ENCODE measurements at places on chromosomes 1 and 21.
A peak's percentile ranks its signal among the peaks of the same experiment; 100 is the strongest.

- peak; percentile 22 for DNase-seq
Observed at GRCh38 chr21:44681861-44682579, at the start of gene KRTAP12-1. KRTAP12-1 (minus strand) TSS chr21:44682163; CDS start chr21:44682123, 40 bp downstream.

DNA sequence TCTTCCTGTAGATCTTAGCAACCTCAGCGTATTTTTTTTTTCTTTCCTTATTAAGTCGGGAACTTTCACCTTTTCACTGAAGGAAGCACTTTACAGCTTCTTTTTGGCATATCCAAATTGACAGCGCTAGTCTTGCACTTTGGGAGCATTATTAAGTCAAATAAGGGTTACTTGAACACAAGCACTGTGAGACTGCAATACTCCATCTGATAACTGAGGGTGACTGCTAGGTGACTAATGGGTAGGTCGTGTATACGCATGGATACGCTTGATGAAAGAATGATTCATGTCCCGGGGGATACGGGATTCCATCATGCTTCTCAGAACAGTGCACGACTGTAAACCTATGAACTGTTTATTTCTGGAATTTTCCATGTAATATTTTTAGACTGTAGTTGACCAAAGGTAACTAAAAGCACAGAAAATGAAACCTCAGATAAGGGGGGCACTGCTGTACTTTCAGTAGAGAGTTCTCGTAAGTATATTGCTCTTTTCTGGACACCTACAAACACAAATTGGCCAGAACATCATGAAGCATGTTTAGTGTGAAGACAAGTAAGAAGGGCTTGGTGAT is 364.7 kb downstream of the SMYD3 start:
- DNase-seq: no peak

GRCh38 chr1:205579711-205580110 is 52.1 kb downstream of the ELK4 start:
- DNase-seq: peak; percentile 33

DNA sequence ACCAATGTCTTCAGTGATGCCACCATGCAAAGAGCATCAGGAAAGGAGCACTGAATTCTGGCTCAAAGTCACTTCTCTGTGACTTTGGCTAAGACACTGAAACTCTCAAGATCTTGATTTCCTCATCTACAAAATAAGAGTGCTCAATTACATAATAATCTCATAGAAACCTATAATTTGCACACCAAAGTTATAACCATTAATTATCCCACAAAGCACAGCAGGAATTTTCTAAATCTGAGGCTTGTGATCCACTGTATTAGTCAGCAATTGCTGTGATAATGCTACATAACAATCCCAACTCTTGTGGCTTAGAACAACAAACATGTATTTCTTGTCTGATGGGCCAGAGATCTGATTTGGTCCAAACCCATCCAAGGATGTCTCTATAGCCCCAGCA is 108.7 kb downstream of the PSMG1 start:
- no peak for DNase-seq

DNA sequence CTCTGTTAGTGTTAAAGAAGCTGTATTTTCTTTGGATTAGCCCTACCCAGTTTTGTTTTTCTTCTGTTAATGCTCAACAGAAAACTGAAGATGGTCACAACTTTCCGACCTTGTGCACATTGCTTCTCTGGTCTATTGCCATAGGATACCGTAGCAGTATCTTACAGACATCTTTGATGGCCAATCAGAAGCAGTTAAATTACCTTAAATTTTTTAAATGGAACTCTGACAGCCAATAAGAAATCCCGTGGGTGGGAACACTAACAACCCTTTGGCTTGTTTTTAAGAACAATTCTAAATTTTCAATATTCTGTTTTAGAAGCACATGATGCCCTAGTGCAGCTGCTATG is 17.2 kb downstream of the NFYC start:
- no peak for DNase-seq

DNA sequence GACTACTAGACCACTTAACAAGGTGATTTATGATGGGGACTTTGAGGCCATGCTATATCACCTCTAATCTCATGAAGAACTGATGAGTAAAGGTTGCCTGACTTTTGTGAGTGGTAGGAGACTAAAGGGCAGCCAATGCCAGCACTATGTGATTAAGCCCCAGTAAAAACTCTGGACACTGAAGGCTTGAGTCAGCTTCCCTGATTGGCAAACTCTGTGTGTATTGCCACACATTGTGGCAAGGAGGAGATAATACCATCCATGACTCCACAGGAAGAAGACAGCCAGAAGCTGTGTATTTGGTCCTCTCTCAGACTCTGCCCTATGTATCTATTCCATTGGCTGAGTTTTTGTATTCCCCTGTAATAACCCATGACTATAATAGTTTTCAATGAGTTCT is 413.3 kb upstream of the ZRANB2 start:
- DNase-seq: no peak

- DNase-seq: no peak
Observed at GRCh38 chr1:151711951-151712350, 4.7 kb downstream of the CELF3 start.

DNA sequence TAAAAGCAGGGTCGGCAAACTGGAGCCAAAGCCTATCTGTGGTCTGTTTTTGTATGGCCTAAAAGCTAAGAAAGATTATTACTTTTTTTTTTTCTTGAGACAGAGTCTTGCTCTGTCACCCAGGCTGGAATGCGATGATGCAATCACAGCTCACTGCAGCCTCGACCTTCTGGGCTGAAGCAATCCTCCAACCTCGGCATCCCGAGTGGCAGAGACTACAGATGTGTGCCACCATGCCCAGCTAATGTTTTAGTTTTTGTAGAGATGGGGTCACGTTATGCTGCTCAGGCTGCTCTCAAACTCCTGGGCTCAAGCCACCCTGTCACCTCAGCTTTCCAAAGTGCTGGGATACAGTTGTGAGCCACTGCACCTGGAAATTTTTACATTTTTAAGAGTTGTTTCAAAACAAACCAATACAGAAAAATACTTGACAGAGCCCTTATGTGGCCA is 6.5 kb upstream of the GLRX2 start:
- no peak for DNase-seq

- peak; percentile 46 for DNase-seq
Observed at GRCh38 chr1:31166462-31166861, 73.2 kb downstream of the NKAIN1 start.

GRCh38 chr1:203629507-203630082 is 3.0 kb downstream of the ATP2B4 start:
- DNase-seq: peak; percentile 54

DNA sequence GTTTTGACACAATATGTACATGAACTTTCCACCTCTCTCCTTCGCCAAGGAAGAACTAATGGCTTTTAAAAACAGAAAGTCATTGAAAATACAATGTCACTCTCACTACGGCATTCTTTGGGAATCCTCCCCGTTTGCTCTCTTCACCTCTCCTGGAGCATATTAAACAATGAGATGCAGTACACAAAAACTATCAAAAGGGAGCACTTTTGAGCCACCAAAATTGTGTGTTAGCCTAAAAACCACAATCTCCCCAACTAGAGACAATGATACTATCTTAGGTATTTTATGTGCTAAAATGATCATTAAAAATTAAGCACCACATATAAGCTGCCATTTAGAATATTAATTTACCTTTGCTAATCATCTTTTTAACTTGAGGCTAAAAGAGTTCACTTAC is 425.5 kb downstream of the KCTD3 start:
- no peak for DNase-seq

DNA sequence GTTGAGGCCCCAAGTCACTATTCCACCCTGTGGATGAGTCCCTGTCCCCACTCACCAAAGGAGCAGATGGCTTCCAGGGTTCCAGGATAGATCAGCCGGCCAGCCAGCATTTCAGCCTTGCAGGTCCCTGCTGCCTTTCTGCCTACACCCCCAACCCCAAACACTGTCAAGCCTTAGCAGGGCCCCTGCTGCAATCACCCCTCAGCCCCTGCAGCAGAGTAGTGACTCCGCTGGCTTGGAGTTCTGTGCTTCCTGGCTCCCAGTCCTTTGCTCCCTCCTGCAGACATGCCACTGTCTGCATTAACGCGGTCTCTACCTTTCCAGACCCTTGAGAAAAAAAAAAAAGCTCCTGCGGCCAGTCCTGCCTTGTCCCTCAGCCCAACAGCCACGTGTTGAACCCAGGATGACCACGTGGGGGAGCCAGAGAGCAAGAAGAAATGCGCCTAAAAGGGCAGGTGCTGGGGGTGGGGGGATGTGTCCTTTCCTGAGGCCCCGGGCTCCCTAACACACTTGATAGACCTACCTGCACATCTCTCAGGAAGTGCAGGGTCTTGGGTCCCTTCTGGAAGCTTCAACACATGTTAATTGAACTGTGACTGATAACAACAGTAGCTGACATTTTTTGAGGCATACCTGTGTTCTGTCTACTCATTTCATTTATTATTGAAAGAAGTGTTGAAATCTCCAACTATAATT is 37.4 kb downstream of the RASSF5 start:
- DNase-seq: peak; percentile 92

DNA sequence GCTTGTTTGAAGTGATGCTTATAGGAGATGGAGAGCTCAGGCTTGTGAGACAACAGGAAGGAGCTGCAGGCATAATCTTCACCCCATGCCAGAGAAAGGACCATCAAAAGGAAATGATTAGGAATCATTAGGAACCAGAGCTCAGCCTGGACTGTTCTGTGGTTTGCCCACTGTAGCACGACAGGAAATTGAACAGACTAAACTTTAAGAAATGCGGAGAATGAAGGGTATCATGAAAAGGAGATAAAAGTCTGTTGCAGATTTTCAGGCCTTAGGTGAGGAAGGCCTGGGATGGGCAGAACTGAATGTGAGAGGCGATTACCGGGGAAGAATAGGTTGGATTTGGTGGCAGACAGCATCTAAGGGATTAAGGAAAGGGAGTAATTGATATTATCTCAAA is 292.0 kb upstream of the PLXNA2 start:
- DNase-seq: no peak

DNA sequence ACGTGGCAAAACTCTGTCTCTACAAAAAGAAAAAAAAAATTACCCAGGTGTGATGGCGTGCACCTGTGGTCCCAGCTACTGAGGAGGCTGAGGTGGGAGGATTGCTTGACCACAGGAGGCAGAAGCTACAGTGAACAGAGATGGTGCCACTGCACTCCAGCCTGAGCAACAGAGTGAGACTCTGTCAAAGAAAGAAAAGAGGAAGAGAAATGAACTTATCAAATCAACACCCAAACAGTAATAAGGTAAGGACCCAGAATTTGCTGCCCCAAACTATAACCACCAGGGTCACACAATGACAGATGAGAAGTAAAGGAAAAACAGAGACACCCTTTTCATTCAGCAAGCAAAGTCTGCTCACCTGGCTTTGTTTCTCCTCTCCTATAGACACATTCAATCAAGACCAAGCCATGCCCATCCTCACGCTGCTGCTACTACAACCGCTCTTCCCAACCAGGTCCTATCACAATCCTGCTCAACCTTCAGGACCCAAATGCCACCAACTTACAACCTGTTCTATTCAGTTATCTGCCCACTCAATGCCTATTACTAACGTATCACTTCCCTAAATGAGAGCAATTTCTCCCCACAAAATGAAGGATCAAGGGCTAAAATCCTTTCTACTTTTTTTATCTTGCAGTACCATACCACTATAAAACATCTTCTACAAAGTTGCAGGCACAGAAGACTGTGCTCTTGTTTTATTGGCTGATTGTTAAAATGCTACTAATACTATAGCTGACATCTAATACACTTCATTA is 183.5 kb downstream of the RERE start:
- no peak for DNase-seq

DNA sequence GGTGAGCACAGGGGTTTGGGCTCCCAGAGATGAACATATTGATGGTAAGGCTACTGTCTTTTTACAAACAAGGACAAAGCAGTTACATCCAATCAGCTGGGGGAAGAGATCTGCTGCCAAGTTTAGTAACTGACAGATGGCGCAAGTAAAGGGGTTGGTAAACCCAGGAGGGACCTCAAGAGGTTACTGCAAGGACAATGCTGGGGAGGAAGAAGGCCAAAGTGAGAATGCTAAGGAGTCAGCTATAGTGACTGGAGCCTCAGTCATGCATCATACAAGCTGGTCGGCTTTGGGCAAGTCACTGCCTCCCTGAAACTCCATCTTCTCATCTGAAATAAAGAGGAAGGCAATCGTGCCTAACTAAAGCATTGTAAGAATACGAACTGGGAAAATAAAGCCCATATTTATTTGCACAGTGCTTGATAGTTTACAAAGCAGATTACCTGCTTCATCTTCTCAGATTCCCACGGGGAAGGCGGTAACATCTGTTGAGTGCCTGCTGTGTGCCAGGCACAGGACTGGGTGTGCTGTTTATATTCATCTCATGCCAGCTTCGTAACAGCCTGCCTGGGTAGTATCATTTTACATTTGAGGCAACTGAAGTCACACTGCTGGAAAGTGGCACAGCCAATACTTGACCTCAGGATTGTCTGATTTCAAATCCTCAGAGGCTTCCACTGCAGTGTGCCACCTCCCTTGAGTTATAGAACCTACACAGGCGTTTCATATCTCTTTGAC is 114.8 kb downstream of the BEND5 start:
- DNase-seq: no peak

DNA sequence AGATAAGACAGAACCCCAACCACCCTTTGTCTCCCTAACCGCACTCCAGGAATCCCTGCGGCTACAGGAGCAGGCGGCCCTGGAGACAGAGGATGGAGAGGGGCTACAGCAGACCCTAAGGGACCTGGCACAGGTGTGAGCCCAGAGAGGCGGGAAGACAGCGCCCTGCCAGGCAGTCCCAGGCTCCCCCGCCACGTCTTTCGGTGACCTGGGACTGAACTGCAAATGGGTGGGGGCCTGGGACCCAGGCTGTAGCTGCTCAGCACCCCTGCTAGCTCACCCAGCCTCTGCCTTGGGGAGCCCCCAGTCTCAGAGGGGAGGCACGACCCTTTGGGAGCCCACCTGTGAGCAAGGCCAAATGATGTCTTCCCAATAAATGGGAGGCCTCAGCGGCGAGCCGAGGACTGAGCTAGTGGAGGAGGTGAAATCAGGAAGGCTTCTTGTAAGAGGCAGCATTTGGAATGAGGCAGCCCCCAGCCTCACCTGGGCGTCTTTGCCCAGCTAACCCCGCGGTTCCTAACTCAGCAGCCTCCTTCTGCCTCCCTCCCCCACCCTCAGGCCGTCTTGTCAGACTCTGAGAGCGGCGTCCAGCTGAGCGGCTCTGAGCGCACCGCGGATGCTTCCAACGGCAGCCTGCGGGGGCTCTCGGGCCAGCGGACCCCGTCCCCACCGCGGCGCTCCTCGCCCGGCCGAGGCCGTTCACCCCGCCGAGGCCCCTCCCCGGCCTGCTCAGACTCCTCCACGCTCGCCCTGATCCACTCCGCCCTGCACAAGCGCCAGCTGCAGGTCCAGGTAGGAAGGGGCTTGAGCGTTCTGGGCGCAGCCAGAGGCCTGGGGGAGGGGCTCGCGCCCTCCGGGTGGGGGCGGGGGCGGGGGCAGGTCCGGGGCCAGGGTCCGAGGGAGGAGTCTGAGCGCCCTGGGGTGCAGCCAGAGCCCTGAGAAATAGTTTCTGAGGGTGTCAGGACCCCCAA is 16.9 kb downstream of the CROCC start:
- peak; percentile 73 for DNase-seq

GRCh38 chr1:171881442-171881841 is 40.1 kb downstream of the DNM3 start:
- no peak for DNase-seq

All from H9 (cell line).